Psoas muscle (tissue), 8 donors: ENCODE measurements at places on chromosomes 16 and 17. TPM values are rescaled to one million over a fixed set of nuclear protein-coding genes. Genes with fewer than 3 reads are reported as not detected.

The TOM1L1 gene
- 1.1 TPM for polyA plus RNA-seq

The TSPOAP1 gene
- 0.40 TPM for polyA plus RNA-seq

The SLC12A3 gene
- 0.01 TPM for polyA plus RNA-seq

GRCh38 chr16:25952983-25953382 lies 261.2 kb downstream of the HS3ST4 start:
- no peak for DNase-seq

- no peak for DNase-seq
Measured at GRCh38 chr17:76264425-76264754, 758 bp upstream of the UBALD2 start.

DNA sequence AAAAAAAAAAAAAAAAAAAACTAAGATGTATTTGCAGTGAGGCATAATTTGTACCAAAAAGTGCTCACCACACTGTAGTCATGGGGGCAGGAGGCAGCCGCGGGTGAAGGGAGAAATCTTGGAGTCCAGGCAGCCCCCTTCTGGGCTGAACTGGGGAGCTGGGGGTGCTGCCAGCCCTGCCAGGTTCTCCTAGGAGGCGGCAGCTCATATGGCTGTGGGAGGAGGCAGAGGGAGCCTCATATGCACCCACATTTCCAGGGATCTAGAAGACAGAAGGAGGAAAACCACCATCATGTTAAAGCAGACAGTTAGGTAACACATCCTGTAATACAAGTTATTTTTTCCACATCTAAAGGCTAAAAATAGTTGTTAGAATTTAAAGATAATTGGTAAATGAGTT lies 16.3 kb downstream of the MAPT start:
- no peak for DNase-seq
